ENCODE measurements at places on chromosomes 13 and 19.

GRCh38 chr19:42497492-42498168 is 30.7 kb downstream of the CEACAM1 start:
- no peak for DNase-seq

- no peak for DNase-seq
Observed at GRCh38 chr13:36945078-36945477, 25.0 kb upstream of the SMAD9 start.

DNA sequence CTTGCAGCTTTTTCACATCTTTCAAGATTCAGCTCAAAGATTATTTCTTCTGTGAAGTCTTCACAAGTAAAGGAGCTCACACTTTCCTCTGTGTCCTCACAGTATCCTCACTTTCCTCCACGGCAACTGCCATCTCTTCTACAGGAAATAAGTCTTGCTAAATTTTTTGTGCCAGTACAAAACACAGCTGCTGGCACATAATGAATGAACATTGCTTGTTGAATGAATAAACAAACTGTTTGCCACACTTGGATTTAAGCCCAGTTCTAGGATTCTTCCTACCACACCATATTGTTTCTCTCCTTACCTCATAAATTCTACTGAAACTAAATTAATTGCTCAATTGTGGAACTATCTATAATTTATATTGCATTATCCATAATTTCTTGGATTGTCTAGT is 59.5 kb downstream of the RAP2A start:
- DNase-seq = no peak

DNA sequence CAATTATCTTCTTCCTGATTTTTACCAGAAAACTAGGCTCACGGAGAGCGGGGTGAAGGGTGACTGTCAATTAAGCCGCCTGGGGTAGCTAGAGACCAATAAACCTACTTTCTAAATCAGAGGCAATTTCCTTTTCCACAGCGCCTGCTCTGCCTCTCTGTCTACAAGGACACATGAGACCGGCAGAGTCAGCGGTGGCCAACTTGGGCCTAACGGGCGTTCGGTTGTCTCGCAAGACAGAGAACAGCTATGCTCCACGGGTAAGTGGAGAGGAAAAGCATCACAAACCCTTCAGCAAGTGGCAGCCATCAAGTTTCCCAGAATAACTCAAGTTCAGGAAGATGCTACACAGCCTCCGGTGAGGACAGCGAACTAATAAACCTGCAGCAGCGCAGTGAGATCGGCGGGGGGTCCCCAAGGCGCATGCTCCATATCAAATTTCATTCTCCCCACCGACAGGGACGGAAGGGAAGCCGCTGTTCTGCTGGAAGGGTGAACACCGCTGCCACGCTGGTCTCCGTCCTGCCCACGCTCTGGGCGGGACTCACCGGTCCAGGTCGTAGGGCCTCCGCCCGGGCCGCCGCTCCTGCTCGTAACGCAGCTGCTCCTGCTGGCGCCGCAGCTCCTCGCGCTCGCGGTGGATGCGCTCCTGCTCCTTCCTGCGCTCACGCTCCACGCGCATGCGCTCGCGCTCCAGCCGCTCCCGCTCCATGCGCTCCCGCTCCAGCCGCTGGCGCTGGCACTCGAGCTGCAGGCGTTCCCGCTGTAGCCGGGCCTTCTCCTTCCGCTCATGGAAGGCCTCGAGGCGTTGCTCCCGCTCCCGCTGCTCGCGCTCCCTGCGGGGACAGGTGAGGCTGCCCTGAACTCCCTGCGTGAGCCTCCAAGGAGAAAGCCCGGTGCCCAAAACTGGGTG is 25.8 kb upstream of the TINCR start:
- no peak for DNase-seq

- DNase-seq = no peak
Observed at GRCh38 chr19:40155749-40156265, 35.4 kb upstream of the MAP3K10 start.

GRCh38 chr13:94351292-94351990 is 128.0 kb downstream of the DCT start:
- no peak for DNase-seq

DNA sequence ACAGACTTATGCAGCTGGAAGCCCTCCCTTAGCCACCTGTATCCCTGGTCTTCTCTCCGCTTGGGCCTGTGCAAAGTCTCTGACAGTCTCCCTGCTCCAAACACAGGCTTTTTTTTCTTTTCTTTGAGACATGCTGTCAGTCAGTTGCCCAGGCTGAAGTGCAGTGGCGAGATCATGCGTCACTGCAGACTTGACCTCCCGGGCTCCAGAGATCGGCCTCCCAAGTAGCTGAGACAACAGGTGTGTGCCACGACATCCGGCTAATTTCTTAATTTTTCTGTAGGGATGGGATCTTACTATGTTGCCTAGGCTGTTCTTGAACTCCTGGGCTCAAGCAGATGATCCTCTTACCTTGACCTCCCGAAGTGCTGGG is 1.6 kb downstream of the MZF1 start:
- DNase-seq = no peak

DNA sequence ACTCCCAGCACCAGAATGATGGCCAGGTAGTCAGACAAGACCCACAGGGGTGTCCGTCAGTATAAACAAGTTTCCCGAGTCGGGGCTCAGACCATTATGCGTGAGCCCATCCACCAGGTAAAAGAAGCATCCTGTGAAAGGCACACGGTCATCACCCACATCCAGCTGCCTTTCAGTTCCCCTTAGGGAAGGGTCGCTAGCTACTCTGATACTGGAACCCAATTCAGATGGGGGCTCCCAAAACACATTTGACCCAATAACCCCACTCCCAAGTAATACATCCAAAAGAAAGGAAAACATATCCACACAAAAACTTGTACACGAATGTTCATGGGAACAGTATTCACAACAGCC is 66.8 kb downstream of the STK24 start:
- DNase-seq = no peak

DNA sequence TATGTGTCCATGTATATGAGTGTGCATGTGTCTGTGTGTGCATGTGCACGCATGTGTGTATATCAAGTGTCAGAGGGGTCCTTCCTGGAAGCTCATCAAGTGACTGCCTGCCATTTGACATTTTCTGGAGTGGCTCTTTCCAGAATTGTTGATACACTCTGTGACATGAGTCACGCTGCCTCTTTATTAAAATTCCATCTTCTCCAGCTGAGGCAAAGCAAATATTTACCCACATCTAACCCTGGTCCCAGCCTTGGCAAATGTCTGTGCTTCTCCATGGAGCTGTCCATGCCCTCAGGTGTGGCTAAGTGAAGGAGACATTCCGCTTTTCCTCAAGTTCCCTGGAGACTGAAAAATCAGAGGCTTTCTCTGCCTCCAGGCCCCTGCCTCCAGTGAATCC is 88.2 kb upstream of the MBNL2 start:
- no peak for DNase-seq

DNA sequence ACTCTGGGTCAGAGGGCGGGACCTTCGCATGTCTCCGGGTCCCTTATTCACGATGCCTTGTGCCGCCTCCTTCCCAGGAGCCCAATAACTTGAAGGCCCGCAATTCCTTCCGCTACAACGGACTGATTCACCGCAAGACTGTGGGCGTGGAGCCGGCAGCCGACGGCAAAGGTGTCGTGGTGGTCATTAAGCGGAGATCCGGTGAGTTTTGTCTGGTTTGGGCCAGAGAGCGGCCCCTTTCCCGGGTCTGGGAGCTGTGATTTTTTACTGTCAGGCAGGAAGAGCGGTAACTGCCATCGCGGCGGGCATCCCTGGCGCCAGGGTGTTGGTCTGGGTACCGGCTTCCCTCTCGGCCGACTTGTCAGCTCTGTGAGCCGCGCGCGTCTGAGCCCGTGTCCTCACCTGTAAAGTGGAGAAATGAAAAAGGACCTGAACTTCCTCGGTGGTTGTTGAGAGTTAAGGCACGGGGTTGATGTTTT is 800 bp downstream of the RPL28 start:
- peak; percentile 53 for DNase-seq

- DNase-seq = no peak
Observed at GRCh38 chr13:95298971-95299621, 2.2 kb downstream of the ABCC4 start.

GRCh38 chr13:98797456-98797855 is 45.0 kb upstream of the SLC15A1 start:
- no peak for DNase-seq

- DNase-seq = no peak
Observed at GRCh38 chr13:103066781-103067345, 646 bp upstream of the SLC10A2 start.

DNA sequence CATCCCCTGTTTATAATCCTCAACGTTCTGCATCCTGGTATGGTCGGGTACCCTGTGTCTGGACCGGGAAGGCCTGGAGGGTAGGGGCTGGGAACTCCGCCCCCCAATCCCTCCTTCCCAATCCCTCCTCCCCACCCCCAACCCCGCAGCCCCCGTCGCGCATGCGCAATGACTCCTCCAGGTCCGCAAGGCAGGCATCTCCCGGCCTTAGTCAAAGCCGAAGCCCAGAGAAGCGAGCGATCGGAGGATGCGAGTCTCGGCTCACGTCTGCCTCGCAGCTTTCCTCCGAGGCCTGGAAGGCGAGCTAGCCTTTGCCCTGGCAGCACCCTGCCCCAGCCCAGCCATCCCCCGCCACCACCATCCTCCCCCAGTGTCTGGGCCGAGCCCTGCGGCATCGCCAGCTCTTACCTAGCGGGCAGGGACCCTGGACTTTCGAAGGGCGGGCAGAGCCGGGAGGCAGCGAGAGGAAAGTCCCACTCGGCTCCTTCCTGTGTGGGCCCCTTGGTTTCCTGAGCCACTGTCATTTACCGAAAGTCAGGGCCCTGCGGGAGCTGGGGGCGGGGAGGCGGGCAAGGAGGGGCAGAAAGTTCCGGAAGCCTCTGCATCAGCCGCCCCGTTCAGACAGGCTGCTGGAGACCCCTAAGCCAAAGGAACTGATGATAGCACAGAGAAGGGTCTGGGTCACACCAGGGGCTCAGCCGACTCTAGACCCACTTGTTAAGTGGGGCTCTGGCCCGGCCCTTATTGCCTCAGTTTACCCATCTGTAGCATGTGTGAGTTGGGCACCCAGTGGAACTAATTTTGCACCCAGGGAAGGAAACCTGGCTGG is at the start of gene JAK3:
Gene JAK3, minus strand, starts transcription at position 445 of the 829 bp plus-strand sequence. CDS start 3,565 bp downstream, outside the sequence.
- peak; percentile 91 for DNase-seq

DNA sequence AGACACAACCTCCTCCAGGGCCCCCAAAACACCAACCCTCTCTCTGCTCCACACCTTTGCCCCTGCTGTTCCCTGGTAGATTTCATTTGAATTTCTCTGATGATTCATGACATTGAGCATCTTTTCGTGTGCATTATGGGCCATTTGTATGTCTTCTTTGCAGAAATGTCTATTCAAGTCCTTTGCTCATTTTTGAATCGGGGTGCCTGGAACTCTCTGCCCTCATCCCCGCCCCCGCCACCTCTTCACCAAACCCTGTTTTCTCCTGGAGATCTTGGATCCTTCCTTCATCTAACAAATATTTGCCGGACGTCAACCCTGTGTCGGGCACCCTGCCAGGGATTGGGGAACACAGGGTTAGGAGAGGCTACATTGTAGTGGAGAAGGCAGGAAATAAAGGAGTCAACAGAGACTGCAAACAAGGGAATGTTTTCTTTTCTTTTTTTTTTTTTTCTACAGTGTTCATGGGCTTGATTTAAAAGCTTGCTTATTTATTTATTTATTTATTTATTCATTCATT is 25.5 kb upstream of the SLC1A5 start:
- DNase-seq = no peak

DNA sequence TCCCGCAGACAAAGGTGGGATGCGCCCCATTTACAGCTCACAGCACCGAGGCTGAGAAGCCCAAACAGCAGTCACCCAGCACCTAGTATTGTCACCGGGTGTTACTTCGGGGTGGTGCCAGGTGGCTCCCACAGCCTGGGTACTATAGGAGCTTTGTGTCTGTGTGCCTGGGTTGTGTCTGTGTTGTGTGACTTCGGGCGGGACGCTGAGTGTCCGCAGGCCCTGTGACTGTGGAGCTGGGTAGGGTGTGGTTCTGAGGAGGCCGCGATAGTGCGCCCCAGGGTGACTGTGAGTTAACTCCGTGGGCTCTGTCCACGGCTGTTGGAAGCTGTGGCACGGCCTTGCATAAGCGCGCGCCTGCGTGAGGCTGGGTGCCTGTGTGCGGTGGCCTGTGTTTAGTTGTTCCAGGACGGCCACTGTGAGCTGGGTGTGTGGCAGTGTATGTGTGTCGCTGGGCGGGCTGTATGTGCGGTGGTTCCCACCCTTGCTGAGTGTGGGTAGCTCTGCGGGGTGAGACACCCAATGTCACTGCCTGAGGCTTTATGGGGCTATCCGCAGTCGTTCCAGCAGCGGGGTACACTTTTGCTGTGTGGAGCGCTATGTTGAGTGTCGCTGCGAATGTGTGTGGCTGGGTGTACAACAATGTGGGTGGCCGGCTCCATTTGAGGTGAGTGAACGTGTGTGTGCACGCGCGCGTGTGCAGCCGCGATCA is 559 bp upstream of the SSBP4 start:
- DNase-seq = peak; percentile 40

DNA sequence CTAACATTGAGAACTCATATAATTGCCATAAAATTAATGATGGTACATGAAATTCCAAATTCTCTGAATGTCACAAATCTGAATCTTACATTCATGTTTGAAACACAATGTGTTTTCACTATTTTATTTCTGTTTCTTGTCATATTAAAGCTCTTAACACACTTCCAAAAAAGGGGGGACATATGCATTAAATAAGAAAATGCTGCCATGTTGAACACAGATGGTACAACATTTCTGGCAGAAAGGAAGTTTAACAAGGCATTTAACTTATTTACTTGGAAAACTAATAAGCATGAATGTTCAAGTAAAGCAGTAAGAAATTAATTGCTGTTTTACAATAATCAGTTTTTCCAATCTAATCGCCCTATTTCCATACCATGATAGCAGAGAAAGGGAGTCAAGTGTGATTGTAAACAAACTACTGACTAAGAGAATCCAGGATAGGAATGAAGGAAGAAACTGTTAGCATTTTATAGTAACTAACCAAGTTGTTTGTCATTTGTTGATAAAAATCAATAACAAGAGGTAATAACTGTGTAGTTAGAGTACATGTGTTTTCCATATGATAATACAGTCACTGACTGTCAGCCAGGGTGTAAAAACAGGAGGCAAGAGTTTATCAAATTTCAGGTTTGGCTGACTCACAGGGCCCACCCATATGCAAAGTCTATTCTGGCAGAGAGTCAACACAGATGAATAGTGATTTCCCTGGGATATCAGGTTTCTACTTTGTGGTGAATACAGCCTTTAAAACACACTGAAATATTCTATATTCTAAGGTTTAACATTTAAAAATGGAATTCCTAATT is 5.7 kb upstream of the FOXO1 start:
- DNase-seq = no peak

DNA sequence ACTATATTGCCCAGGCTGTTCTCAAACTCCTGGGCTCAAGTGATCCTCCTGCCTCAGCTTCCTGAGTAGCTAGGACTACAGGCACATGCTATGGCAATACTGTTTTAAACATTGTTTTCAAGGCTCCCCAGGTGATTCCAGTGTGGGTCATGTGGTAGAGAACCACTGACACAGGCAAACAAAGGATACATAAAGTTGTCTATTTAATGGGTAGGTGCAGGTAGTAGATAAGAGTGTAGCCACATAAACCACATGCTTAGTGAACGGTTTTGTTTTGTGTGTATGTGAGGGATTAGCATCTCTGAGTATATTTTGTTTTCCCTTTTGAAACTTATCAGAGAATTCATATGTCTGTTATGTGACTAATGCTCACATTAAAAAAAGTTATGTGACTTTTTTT is 36.7 kb downstream of the USPL1 start:
- no peak for DNase-seq

GRCh38 chr13:102584434-102584833 is 12.4 kb upstream of the TPP2 start:
- no peak for DNase-seq

- DNase-seq = peak; percentile 96
Observed at GRCh38 chr13:28718543-28719226, at the start of gene SLC46A3. Gene SLC46A3, minus strand, starts transcription at chr13:28718970. Its CDS starts 972 bp downstream, at chr13:28717998.

- no peak for DNase-seq
Observed at GRCh38 chr13:71864986-71865873, 1.8 kb downstream of the DACH1 start.

GRCh38 chr13:112879283-112879833 is 89.7 kb upstream of the MCF2L start:
- DNase-seq = no peak
